ENCODE measurements at places on chromosomes 1 and 21.

- DNase-seq = no peak
These were observed 737.8 kb upstream of the ADAMTS5 start for GRCh38 chr21:27704567-27705166.

GRCh38 chr1:233972951-233973635 lies 68.6 kb downstream of the SLC35F3 start:
- DNase-seq = no peak

- no peak for DNase-seq
These were observed 88.5 kb upstream of the NFASC start for GRCh38 chr1:204782118-204782700.

DNA sequence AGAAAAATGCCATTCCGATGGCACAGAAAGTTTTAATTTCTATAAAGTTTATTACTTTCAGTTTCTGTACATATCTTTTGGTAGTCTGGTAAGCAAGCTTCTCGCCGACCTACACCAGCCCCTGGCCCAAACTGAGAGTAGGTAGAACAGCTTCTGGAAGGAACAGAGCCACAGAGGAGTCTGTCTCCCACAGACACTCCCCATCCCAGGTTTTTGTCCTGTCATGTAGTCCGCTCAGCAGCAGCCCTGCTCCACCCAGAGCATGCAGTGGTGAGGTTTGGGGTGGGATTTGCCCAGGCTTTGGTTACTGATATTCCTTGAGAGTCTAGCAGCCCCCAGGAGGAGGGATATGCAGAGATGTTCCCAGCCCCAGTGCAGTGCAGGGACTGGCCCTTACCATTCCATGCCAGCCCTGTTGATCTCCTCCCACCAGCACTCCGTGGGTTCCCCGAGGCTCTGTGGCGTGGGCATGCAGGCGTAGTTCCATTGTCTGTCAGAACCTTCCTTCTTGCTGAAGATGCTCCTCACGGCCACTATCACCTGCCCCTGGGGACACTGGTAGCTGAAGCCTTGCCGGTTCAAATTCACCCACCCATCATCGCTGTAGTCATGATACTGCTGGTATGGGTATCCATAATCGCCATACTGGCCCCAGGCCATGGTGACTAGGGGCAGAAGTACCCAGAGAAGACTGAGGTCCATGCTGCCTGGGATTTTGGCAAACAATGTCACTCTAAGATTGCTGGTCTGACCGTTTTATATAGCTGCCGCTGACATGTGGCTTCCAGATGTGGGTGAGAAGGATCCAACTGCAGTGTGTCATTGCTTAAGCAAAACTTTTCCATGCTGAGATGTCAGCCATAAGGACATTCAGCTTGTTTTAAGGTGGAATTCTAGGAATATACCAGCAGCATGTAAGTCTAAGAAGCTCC lies at the start of gene DPT:
DPT (minus strand) TSS at position 734 of the 932 bp plus-strand sequence; CDS start at position 702, 32 bp downstream.
- no peak for DNase-seq
